ENCODE measurements at places on chromosomes 6 and 20.

DNA sequence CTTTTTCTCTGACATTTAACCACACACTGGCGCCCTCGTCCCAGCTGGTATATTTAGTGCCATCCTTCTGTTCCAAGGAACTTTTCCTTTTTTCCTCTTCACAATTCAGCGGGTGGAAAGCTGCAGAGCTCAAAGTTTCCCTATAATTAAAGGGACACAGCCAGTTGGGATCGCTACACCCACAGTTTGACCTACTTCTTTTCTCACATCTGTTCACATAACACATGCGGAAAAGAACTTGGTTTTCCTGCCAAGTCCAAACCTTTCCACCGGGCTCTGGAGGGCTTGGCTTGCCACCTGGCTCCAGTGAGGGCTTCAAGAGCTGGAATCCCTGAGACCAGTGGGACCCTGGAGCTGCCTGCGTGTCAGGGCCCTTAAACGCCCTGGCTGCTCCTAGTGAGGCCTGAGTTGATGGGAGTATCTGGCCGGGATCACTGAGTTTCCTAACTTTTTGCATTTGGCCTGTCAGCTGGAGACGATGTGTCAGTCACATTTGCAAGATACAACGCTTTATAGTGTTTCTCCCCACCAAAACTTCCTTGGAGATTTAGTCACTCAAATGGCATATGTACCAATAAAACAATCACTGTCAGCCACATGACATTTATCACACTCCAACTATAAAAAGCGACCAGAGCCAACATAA lies 176.0 kb downstream of the SASH1 start:
- no peak for DNase-seq

GRCh38 chr6:6975459-6976111 lies 132.2 kb upstream of the RREB1 start:
- no peak for DNase-seq

- DNase-seq, result no peak
Measured at GRCh38 chr20:62517901-62518610, 42.3 kb upstream of the GATA5 start.

DNA sequence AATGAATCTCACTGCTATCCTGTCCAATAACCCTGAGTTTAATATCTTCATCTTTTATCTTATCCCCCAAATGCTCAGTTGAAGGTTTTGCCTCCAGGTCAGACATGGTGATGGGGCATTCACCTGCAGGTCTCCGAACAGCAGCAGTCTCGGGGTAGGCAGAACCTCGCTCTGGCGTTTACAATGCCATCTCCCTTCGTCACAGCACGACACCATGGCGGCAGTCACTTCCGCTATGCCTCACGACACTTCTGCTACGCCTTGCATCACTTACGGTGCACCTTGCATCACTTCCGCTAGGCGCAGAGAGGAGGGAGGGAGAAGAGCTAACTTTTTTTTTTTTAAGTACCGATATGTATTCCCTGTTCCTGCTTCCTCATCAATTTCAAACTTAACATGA lies 194.9 kb downstream of the BCAS1 start:
- DNase-seq, result peak; percentile 93

DNA sequence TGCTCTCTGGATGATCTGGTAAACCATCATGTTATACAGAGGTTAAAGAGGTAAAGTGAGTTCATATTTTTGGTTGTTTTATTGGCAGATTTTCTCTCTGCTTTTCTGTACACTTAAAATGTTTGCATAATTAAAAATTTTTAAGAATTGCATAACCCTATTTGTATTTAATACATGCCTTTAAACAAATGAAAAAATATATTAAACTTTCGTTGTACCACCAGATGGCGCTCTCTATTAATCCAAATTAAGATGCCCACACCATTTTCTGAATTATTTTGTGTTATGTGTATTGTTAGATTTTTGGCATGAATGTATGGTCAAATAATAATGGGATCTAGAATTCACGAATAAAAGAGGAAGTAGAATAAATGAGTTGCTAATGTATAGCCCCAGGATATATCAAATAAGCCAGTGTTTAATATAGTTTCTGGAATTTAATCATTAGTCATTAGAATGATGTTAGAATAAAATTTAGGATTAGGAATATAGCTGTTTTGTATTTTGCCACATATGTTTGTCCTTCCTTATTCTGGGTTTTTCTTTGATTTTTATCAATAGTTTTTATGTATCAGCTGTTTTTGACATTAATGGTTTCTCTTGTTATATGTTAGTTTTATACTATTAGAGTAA lies 38.9 kb downstream of the SMAP1 start:
- no peak for DNase-seq

- DNase-seq, result no peak
Measured at GRCh38 chr20:51319522-51319921, 223.0 kb downstream of the NFATC2 start.

- no peak for DNase-seq
Measured at GRCh38 chr6:104218116-104218515, 641.6 kb downstream of the HACE1 start.

Measured in HL-60 (cell line).